Left forelimb (tissue), 1 donor: ENCODE measurements at places on chromosomes 12 and 14.
A peak's percentile ranks its signal among the peaks of the same experiment; 100 is the strongest.

- no peak for DNase-seq
Observed at GRCh38 chr12:85041395-85041794, 5.2 kb downstream of the LRRIQ1 start.

DNA sequence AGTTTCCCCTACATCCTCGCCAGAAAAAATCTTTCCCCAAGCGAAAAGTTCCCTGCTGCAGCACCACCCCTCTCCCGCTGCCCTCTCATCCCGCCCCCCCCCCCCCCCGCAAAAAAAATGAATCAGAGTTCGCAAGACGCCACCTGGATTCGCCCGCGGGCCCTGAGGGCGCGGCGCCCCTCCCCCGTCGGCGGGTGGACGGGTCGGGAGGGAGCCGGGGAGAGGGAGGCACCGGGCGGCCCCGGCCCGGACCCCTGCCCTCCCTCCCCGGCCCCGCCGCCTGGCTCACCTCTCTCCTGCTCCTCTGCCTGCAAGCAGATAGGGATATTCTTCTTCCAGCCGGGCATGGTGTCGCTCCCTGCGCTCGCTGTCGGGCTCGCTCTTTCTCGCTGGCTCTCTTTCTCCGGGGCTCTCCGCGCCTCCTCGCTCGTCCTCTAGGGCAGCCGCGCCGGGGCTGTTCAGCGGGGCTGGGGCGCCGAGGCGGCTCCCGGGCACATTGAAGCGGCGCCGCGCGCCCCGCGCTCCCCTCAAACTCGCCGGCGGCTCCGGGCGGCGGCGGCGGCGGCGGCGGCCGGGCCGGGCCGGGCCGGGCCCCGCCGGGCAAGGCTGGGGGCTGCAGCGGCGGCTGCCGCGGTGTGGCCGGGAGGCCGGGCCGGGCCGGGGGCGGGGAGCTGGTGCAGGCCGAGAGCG lies 200.3 kb upstream of the CAND1 start:
- peak; percentile 70 for DNase-seq

DNA sequence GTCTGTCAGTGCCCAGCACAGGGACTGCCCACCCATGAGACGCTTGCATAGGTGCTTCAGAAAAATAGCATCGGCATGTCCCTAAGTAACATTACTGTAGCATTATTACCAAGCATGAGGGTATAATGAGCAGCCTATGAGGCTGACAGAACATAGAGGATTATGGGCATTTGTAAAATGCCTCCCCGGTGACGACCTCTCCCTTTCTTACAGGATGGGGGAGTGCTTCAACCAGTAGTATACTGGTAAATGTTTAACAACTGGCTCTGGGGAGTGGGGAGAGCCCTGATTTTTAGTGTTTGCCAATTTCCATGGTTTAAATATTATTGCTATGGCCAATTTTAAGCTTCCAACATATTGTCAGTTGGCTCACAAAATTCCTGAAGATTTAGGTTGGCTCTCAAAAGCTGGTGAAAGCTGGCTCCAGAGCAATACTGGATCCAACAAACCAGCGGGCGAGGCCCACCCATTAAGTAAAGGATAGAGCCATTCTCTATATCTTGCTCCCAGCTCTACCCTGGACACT lies 104.5 kb downstream of the ETNK1 start:
- no peak for DNase-seq

DNA sequence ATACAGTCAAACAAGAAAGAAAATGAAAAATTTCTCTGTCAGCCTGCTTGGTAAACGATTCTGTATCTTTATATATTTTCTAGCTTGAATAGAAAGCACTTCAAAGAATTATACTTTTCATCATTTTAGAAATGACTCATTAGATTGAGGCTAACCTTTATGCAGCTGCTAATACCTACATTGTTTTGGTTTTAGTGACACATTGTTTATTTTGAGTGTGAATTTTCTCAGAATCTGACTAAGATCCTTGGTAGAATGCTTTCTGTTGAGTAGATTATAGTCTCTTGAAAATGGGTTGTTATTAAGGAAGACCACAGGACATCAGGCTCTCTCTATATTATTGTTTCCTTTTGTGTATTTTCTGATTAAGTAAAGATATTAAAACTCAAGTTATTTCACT lies at the start of gene PMCH:
TSS of gene PMCH (minus strand) at position 45 of the 400 bp plus-strand sequence. CDS start 63 bp downstream, outside the sequence.
- DNase-seq, result no peak

DNA sequence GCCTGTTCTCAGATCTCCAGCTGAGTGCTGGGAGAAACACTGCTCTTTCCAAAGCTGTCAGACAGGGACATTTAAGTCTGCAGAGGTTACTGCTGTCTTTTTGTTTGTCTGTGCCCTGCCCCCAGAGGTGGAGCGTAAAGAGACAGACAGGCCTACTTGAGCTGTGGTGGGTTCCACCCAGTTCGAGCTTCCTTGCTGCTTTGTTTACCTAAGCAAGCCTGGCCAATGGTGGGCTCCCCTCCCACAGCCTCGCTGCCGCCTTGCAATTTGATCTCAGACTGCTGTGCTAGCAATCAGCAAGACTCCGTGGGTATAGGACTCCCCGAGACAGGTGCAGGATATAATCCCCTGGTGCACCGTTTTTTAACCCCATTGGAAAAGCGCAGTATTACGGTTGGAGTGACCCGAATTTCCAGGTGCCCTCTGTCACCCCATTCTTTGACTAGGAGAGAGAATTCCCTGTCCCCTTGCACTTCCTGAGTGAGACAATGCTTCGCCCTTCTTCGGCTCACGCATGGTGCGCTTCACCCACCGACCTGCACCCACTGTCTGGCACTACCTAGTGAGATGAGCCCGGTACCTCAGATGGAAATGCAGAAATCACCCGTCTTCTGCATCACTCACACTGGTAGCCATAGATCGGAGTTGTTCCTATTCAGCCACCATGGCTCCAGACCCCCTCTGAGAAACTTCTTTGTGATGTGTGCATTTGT lies 650.3 kb upstream of the ALG10B start:
- DNase-seq, result no peak

GRCh38 chr12:52230364-52231281 lies 2.4 kb upstream of the KRT7 start:
- DNase-seq, result peak; percentile 45

- no peak for DNase-seq
Observed at GRCh38 chr12:31728289-31728916, 418 bp downstream of the AMN1 start.

- DNase-seq, result no peak
Observed at GRCh38 chr12:68856510-68856909, 48.5 kb downstream of the MDM2 start.

- no peak for DNase-seq
Observed at GRCh38 chr12:19205120-19205519, 75.6 kb downstream of the PLEKHA5 start.

- no peak for DNase-seq
Observed at GRCh38 chr14:65471038-65471878, 58.7 kb downstream of the FUT8 start.

DNA sequence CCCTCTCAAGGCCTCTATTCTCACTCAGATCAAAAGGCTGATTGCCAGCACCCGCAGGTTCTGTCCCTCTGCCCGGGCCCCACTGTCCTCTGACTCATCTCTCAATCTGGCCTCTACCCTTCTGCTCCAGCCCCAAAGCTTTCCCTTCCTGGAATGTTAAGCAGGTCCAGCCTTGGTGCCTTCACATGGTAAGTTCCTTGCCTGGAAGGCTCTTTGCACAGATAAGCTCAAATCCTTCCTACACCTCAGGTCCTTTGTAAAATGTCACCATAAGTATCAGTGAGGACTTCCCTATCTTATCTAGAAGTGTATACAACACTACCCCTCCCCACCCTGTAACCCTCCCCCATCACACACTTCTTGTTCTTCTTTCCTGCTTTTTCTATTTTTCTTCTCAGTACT lies 22.2 kb downstream of the LPCAT3 start:
- no peak for DNase-seq

- DNase-seq, result no peak
Observed at GRCh38 chr14:32137892-32138291, 60.8 kb downstream of the ARHGAP5 start.

GRCh38 chr14:64830961-64831360 lies 48.7 kb downstream of the SPTB start:
- peak; percentile 9 for DNase-seq

DNA sequence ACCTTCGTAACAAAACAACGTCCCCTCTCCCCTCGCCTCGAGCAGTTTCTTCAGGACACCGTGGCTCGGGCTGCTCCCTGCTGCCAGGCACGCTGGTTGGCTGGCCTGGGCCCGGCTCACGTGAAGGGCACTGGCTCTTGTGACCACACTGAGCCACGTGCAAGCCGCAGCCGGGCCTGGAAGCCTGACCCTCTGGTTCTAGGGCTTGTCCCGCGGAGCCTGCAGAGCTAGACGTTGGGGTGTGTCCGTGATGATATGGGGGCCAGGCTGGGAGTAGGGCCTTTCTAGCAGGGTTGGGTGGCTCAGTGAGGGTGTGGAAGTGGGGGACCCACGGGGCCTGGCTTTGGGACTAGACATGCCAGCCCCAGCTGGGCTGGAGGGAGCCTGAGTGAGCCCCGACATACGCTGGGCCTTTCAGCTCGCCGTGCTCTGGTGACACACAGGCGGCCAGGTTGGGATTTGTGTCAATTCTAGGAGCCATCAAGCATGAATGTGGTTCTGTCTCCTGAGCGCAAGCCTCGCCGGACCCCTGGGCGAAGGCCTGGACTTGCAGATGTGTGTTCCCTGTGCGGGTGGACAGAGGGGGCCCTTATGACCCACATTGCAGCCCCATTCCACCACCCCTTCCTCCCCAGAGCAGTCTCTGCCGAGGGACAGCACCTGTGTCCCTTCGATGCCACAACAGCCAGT lies 13.6 kb upstream of the AMN start:
- DNase-seq, result no peak
